ENCODE measurements at places on chromosomes 13 and 19.
A peak's percentile ranks its signal among the peaks of the same experiment; 100 is the strongest.

- no peak for DNase-seq
These were observed 54.5 kb upstream of the TPM4 start for GRCh38 chr19:16021796-16022195.

DNA sequence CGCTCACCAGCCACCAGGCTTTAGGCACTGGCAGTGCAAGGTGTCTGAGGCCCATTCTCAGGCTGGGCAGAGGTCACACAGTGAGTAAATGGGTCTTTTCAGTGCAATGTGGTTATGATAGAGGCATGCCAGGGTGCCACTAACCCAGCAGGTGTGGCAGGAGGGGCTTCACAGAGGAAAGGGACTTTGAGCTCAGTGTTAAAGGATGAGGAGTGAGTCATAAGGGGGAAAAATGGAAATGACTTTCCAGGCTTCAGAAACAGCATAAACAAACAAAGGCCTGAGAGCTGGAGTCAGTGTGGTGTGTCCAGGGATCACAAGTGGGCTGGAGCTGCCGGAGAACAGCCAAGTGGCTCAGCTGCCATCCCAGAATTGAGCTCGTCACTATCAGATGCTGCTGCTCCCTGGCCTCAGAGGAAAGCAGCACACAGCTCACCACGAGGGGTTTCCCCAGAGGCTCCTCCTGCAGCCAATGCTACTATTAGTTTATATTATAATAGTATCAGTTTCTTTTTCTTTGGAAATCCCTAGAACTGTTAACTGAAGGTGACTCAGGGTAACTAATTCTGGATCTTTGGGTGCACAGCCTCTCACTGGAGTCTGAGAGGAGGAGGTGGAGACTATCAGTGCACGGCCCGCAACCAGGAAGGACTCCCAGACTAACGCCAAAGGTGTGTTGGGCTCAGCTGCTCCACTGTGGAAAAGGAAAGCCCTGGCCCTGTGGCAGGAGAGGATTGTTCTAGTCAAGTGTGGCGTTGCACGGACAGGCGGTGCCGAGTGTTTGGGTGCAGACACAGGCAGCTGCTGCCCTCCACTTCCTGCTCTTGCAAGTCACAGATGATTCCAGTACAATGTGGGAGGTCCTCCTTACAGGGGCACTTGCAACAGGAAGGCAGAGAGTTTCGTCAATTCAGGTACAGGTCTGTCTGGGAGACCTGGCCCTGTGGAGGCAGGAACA, 39.5 kb downstream of the DHRS12 start:
- peak; percentile 39 for DNase-seq

DNA sequence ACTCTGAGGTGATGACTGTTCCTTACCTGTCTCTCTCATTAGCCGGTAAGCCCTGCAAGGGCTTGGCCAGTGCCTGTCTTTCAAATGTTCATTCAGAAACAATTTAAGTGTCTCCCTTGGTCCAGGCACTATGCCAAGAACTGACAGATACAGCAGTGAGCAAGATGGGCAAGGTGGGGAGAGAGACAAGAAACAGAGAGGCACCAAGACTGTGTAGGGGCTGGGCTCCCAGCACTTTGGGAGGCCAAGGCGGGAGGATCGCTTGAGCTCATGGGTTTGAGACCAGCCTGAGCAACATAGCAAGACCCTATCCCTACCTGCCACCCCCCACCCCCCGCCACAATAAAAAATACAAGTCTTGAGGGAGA, 1.3 kb upstream of the CCNE1 start:
- peak; percentile 46 for DNase-seq

GRCh38 chr13:20457670-20458069, 68.0 kb downstream of the CRYL1 start:
- no peak for DNase-seq

GRCh38 chr13:85825454-85825853, 26.2 kb upstream of the SLITRK6 start:
- DNase-seq, result peak; percentile 21

DNA sequence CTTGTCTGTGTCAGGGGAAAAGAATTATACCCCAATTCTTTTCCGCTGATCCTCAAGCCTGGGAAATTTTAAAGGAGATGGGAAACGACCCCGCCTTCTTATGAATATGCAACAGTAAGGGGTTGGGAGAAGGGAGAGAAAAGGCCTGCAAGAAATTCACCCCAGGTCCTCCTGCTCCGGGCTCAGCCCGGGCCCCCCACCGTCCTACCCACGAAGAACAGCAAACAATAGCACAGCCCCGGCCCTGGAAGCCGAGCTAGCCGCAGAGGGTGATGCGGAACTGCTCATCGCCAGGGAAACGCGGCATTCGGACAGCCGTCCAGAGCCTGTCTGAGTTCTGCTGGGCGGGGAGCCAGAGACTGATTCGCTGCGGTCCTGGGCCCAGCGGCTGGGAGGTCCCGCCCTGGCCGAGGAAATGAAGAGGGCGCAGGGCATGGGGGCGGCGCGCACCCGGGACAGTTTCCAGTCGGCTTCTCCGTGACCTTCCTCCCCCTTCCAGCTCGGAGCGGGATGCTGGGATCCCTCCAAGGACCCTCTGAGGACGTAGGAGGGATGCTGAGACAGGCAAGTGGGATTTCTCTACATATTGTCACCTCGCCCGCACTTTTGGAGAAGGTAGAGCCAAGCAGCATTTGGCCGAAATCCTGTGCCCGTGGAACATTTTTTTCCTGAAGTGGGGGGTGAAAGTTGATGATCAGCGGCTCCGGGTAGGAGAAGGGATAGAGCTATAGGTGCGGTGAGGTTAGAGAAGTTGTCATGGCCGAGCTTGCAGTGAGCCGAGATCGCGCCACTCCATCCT, 82.3 kb upstream of the C1QTNF9B start:
- DNase-seq, result peak; percentile 76

GRCh38 chr13:77696879-77697216, 639 bp upstream of the SLAIN1 start:
- no peak for DNase-seq

GRCh38 chr13:98839856-98840769, 87.6 kb upstream of the SLC15A1 start:
- DNase-seq, result peak; percentile 57

GRCh38 chr19:876780-877314, 16.1 kb downstream of the MED16 start:
- no peak for DNase-seq

- DNase-seq, result no peak
These were observed 1129.5 kb downstream of the DIAPH3 start for GRCh38 chr13:59034198-59034597.

DNA sequence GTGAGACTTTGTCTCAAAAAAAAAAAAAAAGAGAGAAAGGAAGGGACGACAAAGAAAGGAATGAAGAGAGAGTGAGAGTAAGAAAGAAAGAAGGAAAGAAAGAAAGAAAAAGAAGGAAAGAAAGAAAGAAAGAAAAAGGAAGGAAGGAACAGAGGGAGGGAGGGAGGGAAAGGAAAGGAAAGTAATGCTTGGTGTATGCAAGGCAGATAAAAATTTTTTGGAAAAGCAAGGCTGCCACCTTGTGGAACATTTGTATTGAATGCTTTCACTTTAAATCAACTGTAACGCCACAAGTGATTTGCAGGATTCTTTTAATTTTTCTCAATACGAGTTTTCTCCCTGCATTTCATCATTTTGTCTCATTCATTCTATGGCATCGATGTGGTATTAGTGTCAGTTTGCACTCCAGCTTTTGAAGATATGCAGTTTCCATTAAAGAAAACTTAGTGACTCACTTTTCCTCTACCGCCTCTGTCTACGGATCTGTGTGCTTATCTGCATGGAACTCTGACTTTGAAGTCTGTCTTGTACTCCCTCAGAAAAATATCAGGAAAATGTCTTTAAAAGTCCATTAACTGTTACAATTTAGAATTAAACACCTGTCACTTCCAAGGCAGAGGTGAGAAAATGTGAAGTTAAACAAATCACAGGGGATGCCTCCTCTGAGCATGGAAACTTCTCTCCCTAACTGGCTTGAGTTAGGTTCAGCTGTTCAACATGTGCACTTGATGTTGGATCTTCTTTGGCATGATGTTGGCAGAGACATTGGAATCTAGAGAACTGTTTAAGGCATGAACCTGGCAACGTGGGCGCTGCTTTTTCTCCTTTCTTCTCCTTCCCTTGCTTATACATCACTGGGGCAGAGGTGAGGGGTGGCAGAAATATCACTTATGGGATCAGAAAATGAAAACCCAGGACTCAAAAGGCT, 20.0 kb upstream of the ZDHHC20 start:
- DNase-seq, result peak; percentile 75

Measured in fibroblast of skin of right biceps (primary cell).